Hippocampal formation (tissue), 2 donors: ENCODE measurements at places on chromosomes 1 and 21.
A peak's percentile ranks its signal among the peaks of the same experiment; 100 is the strongest.

DNA sequence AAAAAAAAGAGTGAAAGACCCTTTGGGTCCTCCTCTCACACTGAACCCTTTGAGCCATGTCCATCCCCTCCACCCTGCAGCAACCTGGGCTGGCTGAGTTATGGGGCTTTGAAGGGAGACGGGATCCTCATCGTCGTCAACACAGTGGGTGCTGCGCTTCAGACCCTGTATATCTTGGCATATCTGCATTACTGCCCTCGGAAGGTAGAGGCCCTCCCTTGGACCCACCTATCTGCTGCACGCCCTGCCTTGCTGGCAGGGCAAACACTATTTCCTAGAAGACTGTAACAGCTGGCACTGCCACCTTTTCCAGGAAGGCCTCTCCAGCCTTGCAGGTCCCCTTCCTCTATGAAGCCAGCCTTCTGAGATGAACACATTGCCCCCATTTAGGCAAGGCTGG lies 1.1 kb downstream of the SLC50A1 start:
- no peak for DNase-seq

DNA sequence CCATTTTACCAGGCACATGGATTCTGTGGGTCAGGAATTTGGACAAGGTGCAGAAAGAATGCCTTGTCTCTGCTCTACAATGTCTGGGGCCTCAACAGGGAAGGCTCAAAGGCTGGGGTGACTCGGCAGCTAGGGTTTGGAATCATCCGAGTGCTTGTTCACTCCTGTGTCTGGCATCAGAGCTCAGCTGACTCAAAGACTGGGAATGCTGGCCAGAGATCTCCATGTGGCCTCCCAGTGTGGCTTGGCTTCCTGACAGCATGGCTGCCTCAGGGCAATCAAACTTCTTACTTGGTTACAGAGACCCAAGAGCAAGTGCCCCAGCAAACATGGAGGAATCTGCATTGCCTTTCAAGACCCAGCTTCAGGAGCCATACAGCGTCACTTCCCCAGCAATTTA lies 110.5 kb downstream of the TOMM20 start:
- no peak for DNase-seq

DNA sequence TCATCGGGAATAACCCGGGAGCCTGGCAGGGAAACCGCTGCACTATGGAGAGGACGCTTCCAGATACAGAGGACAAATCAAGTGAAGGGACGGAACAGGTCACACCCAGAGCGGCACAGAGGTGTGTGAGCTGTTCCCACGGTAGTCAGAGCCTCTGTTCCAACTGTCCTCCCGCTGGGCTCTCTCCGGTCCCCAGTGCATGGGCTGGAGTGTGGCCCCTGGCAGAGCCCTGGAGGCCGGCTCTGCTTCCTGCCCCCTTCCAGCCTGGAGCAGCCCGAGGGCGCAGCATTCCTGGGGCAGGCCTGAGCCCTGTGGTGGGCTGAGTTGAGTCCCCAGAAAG lies 11.9 kb upstream of the ZBTB21 start:
- DNase-seq, result no peak

GRCh38 chr1:86739648-86740509 lies 35.5 kb downstream of the SH3GLB1 start:
- DNase-seq, result no peak

DNA sequence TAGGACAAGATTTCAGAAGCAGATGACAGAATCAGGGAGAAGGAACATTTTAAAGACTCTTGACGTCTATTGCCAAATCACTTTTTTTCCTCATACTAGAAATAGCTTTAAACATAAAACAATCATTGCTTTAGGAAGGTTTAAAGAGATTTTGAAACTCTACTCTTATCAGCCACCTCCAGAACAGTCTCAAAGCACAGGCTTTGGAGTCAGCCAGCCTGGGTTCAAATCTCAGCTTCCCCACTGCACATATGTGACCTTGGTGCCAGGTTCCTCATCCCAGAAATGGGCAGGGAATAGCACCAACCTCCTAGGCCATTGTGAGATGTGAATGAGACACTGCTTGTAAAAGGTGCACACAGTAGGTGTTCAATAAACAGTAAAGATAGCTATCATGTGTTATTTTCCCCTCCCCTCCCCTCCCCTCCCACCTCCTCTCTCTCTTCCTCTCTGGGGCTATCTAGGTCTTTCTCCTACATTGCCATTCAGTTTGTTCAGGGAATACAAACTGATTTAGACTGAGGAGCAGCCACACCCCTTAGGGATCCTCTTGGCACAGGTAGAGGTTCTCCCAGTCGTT lies 20.6 kb downstream of the SPOCD1 start:
- DNase-seq, result no peak

GRCh38 chr21:33360281-33360680 lies 35.5 kb downstream of the IFNAR1 start:
- no peak for DNase-seq

DNA sequence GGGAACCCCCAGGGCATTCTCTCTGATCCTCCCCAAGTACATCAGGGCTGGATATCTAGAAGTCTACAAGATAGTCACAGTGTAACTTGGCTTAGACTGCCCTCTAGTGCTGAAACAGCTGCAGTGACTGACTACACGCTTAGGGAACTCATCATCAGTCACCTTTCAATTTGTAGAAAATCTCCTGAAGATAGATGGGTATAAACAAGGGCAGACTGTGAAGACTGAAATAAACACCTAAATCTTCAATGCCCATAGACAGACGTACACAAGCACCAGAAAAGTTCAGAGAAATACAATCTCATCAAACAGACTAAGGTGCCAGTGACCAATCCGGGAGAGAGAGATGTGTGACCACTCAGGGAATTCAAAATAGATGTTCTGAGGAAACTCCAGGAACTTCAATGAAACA lies 46.6 kb downstream of the PACC1 start:
- no peak for DNase-seq

- DNase-seq, result no peak
These were observed 149.5 kb upstream of the NEGR1 start for GRCh38 chr1:72431810-72432209.

DNA sequence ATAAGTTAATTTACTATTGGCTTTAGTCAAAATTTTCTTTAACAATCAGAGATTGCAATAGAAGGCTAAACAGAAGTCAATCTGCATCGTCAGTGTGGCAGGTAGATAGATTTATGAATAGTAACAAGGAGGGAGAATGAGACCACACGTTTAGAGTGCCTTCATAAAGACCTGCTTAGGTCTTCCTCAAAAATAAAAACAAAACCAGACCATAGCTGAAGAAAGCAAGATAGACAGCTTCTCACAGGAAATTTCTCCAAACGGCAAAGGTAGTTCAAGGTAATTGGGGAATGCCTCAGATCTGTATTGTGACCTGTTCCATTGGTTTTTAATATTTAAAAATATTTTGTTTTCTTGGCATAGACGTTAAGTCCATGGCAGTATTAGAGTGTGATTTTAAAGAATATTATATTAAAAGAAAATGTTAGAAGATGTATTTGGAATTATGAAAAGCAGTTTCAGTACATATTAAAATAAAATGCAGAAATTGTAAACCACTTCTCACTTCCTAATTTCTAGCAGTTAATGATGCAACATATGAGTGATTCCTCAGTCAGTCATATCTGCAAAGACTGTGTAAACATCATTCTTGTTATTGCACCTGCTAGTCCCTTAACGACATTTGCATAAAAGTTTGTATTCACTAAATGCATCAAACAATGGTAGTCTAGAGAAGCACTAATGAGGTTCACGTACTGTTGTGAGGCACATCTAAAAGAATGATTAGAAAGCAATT lies 278.0 kb downstream of the HLX start:
- DNase-seq, result no peak

- DNase-seq, result no peak
These were observed 2.2 kb downstream of the CYB5R1 start for GRCh38 chr1:202964791-202965410.

DNA sequence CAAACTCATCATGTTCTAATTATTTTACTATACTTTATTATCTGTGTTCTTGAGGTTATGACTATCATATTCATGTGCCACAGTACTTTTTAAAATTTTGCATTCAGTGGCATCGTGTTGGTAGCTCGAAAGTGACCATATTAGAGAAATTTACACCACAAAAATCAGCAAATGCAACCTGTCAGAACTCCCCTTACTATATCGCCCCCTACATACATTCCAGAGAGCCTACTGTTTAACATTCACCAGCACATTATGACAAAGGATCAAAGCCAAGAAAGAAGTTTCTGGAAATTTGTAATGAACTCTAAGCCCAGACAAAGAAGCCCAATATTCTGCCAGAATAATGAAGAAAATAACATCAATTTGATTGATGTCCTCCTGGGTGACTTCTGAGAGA lies 909.3 kb downstream of the LTN1 start:
- DNase-seq, result no peak

DNA sequence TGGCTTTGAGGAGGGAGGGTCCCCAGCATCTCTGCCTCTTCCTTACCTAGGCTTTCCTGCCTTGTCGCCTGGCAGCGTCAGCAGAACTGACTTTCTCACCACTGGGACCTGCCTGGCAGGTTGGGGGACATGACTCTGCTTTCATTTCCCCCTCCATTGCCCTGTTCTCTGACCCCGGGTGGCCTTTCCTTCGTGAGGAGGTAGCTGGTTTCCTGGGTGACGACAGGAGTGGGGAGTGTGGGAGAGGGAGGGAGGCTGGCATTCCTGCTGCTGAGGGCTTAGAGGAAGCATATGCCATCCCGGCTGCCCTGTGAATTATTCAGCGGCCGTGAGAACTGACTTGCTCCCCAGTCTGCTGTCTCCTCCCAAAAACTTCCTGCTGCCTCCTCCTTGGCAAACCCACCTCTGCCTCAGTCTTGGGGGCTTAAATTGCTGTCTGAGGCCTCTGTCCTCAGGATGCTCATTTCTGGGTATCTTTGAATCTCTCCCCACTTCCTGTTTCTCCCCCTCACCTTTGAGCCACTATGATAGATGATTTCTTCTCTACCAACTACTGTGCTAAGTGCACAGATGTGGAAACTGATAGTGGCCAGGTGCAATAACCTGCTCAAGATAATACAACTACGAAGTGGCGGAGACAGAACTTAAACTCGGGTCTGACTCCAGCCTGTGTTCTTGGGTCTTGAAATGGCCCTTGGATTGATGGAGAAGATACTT lies 182.0 kb upstream of the CSF3R start:
- DNase-seq, result no peak

- DNase-seq, result peak; percentile 57
These were observed at the start of gene RIMKLA for GRCh38 chr1:42380586-42381279. TSS of gene RIMKLA (plus strand) at chr1:42380792. CDS start at chr1:42380935, 143 bp downstream.

DNA sequence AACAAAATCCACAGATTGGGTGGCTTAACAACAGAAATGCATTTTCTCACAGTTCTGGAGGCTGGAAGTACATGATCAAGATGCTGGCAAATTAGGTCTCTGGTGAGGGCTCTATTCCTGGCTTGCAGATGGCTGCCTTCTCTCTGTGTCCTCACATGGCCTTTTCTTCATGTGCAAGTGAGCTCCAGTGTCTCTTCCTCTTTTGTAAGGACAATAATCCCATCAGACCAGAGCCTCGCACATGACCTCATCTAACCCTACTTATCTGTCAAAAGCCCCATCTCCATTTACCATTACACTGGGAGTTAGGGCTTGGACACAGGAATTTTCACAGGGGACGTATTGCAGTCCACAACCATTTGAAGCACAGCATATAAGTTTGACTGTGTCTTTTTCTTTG lies 181.6 kb downstream of the NEGR1 start:
- DNase-seq, result no peak

DNA sequence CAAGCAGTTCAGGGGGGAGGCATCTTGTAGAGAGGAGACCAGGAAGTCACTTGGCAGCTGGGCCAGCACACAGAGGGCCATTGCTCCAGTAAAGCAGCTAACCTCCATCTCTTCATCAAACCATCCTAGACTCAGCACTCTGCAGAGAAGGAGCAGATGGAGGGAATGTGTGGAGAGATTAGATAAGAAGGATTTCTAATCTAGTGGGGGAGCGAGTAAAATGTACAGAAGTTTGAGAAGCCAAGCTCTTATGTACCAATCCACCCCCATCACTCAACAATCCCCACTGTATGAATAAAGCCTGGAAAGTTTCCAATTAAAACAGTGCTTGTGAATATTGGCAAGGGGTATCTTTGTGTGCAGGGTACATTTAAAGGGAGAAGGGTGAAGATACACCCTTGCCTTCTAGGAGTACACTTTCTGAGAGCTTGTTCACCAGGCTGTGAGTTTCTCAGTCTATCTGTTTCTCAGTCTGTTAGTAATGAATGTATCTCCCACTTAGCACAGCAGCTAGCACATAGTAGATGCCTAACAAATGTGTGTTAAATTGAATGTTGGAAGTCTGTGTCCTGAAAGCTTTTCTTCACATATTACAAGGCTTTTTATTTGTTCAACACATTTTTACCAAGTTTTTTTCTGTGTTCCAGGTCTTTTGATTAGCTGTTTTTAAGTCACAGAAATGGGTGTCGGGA lies 142.7 kb upstream of the UBE2U start:
- no peak for DNase-seq

GRCh38 chr1:20329793-20330542 lies 39.3 kb downstream of the VWA5B1 start:
- DNase-seq, result no peak

DNA sequence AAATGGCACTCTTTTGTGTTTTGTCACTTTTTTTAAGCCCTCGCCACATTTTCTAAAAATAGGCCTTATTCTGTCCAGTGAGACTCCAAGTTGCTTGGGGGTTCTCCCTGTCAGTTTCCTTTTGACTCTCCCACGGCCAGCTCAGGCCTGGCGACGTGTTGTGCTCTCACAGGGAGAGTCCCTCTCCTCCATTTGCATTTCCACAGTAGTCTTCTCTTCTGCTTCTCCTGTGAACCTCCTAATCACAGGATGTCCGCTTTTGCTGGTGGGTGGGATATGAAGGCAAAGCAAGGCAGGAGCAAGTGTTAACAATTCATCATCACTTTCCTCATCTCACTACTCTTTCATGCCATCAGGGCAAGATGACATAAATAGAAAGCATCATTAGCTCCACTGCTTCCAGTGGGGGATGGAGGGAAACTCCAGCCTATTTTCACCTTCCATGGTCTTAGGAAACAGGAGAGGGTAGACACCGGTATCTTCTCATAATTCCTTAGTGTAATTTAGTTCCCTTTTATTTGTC lies 99.8 kb downstream of the INTS7 start:
- no peak for DNase-seq

DNA sequence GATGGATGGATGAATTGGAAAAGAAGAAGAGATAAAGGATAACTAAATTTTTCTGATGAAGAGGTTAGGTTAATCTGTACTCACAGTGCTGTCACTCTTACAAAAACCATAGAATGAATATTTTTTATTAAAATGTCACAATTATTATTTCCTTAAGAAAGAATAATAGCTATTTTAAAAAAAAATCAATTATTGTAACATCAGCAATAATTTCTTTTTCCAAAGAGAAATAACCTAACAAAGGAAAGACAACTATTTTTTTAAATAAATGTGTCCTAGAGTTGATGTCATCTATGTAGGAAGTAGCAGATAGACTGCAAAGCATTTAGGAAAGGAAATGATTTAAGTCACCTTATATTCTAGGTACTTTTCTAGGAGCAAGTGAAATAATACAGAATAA lies 33.6 kb upstream of the PLPPR4 start:
- no peak for DNase-seq
